ENCODE measurements at places on chromosomes 4 and X.

GRCh38 chr4:590313-590841 is 14.3 kb upstream of the TMEM271 start:
- DNase-seq = no peak

- DNase-seq = no peak
Observed at GRCh38 chr4:95238554-95238953, 310.2 kb downstream of the UNC5C start.

GRCh38 chr4:7812231-7812857 is 127.3 kb downstream of the AFAP1 start:
- no peak for DNase-seq

- no peak for DNase-seq
Observed at GRCh38 chr4:155005395-155006090, 202.9 kb upstream of the NPY2R start.

DNA sequence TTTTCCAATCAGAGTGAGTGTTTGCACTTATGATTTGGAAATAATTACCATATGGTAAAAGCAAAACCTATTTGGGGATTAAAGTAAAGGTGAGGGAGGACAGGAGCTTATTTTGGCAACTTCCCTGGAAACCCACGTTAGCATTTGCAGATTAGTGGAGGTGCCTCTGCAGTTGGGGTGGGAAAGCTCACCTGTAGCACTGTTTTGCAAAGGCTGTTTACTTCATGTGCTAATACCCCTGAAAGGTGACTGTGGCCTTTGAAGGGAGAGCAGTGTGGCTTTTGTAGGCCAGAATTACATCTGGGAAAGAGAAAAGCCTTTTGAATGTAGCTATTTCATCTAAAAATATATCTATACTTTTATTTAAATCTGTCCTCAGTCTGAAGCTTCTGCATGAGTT is 9.4 kb downstream of the SUPT20HL1 start:
- DNase-seq = no peak

DNA sequence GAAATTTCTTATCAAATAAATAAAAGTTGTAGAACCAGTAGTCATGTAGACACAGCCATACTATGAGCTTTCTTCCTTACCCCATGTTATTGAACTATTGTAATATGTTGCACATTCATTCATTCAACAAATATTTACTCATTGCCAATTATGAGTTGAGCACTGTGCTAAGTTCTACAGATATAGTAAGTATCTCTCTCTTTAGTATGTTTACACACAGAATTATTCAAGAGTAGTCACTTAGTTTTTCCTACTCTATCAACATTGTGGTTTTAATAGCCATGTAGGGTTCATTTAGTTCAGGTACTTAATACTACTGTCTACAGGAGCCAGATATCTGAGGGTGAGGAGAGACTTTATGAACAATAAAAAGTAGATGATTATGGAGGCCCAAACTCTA is 86.2 kb downstream of the TEX13A start:
- DNase-seq = no peak

- DNase-seq = peak; percentile 28
Observed at GRCh38 chr4:150231107-150231770, 153.0 kb downstream of the DCLK2 start.

DNA sequence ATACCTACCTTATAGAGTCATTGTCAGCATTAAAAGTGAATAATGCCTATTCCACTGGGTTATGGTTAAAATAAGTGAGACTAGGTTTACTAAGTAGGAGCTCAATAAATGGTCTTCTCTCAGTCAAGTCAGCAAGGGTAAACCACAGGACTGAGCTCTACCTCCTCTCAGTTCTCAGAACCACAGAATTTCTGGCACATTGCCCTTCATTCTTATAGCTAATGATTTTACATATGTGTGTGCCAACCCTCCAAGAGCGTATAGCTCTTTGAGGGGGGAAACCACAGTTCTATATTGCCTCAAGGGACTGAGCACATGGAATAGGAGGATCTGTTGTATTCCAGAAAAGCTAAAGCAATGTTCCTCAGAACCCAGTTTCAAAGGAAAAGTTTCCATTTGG is 124.8 kb downstream of the ATG4A start:
- DNase-seq = no peak

- DNase-seq = peak; percentile 78
Observed at GRCh38 chrX:17736856-17737709, at the start of gene SCML1. TSS of gene SCML1 (plus strand) at chrX:17737493. CDS start at chrX:17744187, 6,694 bp downstream.

DNA sequence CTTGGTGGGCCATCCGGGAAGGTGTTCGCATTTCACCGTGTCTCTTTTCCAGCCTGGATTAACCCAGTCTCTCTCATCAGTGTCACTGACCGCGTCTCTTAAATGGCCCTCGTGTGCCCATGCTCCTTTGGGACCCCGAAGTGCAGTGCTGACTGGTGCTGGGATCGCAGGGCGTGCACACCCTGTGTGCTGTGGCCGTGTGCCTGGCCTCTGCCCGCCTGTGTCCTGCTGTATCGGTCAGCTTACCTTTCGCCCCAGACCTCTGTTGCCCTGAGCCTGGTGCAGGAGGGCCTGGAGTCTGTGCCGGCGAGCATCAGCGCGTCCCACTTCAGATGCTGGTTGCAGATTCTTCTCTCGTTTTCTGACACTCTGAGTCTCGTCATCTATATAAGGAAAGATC is 68.3 kb upstream of the HGFAC start:
- no peak for DNase-seq

DNA sequence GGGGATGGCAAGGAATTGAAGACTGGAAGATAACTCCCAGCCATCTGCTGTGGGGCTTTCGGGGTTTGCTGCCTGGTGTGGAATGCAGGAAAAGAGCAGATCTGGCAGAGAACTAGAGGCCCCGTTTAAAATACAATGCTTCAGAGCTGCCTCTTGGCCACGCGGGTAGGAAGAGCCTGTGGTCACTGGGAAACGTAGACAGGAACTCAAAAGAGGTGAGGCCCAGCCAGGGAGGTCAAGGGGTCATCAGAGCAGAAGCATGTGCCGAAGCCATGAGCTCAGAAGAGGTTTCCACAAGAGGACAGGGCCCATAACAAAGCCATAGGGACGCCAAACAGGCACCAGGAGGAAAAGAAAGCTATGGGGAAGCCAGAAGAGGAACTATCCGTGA is 14.5 kb upstream of the STS start:
- no peak for DNase-seq

DNA sequence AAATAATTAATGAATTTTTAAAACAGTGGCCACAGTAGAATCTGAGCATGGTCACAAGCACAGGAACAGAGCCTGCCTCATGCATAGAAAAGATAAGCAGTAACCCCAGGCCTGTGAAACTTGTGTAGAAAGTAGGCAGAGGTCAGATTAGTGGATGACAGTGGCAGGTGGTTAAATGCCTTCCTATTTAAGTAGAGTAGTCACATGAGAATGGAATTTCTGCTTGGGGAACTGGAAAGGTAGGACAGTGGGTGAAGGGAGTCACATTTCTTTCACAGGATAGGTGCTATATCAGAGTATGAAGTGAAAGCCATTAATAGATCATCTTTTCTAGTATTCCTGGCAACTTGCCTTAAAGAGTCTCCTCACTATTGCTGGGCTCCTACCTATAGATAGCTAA is 34.9 kb upstream of the ASB12 start:
- DNase-seq = no peak

GRCh38 chrX:155747520-155747919 is 133.6 kb upstream of the VAMP7 start:
- DNase-seq = no peak

GRCh38 chr4:118760493-118760892 is 75.3 kb downstream of the METTL14 start:
- DNase-seq = no peak

- DNase-seq = no peak
Observed at GRCh38 chr4:150080337-150080736, 2.1 kb downstream of the DCLK2 start.

- no peak for DNase-seq
Observed at GRCh38 chrX:8272821-8273220, 101.8 kb upstream of the VCX2 start.

DNA sequence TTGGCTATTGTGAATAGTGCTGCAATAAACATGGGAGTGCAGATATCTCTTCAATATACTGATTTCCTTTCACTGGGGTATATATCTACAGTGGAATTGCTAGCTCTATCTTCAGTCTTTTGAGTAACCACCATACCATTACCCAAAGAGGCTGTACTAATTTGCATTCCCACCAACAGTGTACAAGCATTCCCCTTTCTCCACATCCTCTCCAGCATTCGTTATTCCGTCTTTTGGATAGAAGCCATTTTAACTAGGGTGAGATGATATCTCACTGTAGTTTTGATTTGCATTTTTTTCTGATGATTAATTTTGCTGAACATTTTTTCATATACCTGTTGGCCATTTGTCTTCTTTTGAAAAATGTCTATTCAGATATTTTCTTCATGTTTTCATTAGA is 110.3 kb downstream of the PRDM5 start:
- no peak for DNase-seq

GRCh38 chr4:3301450-3302172 is 8.8 kb downstream of the RGS12 start:
- DNase-seq = no peak

DNA sequence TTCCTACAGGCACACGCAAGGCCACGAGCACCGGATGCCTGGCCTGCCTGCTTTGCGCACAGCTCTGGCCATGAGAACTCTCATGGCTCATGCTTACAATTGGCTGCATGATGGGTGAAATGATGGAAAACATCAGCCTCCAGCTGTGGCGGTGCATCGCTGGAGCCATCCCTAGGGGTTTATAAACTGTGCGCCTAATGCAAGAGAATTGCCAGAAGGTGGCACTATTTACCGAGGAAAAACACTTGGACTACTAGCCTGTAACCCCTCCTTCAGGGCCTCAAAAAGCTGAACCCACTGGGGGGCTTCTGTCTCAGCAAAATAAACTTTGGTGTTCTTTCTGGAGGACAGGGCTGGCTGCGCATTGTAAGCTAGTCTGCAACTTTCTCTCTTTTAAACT is 51.9 kb downstream of the PHKA2 start:
- peak; percentile 1 for DNase-seq

DNA sequence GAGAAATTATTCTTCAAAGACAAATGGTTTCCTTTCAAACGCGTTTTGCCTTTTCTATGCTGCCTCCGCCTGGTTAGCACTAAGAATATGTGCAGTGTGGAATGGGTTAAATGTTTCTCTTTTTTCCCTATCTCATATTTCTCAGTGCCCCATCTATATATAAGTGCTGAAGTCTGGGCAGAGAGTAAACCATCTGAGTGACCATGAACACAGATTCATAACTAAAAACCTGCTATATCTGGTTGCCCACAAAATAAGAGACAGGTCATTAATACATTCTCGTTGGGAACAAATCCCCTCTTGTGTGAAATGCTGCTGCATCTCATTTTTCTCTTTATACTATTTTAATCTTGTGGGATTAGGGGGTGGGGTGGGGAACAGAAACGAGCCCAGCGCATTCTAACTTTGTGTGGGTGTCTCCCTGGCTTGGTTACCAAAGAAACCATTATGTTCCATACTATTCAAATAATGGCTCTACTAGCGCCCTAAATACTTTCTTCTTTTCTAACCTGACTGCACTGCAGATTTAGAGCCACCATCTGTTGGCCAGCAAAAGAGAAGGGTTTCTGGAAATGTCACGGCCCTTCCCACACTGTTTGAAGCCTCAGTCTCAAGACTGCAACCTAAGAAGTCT is 42.2 kb upstream of the PTCHD1 start:
- no peak for DNase-seq

GRCh38 chrX:119728487-119728886 is 29.9 kb upstream of the SOWAHD start:
- no peak for DNase-seq

DNA sequence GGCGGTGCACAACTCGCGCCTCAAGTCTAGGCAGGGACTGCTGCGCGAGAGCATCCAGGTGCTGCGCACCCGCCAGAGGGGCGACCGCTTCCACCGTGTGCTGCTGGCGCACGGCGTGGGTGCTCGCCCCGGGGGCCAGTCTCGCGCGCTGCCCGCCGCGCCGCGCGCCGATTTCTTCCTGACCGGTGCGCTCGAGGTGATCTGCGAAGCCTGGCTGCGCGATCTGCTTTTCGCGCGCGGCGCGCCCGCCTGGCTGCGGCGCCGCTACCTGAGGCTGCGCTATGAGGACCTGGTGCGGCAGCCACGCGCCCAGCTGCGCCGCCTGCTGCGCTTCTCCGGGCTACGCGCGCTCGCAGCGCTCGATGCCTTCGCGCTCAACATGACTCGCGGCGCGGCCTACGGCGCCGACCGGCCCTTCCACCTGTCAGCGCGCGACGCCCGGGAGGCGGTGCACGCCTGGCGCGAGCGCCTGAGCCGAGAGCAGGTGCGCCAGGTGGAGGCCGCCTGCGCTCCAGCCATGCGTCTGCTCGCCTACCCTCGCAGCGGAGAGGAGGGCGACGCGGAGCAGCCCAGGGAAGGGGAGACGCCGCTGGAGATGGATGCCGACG is 1.3 kb downstream of the CHST7 start:
- DNase-seq = no peak

DNA sequence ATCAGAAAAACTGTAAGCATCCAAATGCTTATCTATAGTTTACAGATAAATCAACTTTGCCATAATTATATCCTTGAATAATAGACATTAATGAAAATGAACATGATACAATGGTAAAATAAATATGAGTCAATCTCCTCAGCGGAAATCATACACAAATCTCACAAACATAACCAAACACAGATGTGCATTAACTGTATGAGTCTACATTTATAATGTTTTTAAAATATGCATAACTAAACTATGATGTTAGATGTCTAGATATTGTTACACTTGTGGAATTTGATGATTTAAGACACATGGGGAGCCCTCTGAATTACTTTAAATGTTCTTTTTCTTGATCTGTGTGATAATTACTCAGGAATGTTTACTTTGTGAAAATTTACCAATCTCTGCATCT is 951.2 kb downstream of the TECRL start:
- DNase-seq = no peak

DNA sequence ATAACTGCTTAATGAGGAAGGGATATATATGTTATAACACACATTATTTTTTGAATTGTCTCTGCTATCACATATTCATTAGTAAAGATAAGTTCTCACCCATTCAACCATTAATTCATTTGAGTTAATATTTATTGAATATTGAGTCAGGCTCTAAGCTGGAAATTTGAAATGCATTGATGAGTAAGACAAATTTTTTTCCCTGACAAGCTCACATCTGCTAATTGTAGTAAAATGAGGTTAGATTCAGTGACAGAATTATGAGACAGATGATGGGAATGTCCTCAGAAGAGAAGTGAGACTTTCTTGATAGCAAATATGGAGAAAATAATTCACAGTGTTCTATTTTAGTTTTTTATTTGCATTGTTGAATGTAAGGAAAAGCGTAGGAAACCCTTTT is 194.3 kb downstream of the SLC4A4 start:
- no peak for DNase-seq

- DNase-seq = no peak
Observed at GRCh38 chr4:125016892-125017299, 297.9 kb upstream of the FAT4 start.
